ENCODE measurements at places on chromosomes 7 and 10. TPM values are rescaled to one million over a fixed set of nuclear protein-coding genes. Genes with fewer than 3 reads are reported as not detected.

Gene PLCE1
- polyA plus RNA-seq: 0.50 TPM

Gene CARD11
- polyA plus RNA-seq: 0.44 TPM

Gene DYDC2
- 0.14 TPM for polyA plus RNA-seq

Gene SYT15B
- polyA plus RNA-seq: 0.24 TPM

Gene SPDYE8
- polyA plus RNA-seq: not detected

Gene EN2
- not detected for polyA plus RNA-seq

Gene POLR2J2
- polyA plus RNA-seq: 0.14 TPM

Gene DNAH11
- 0.10 TPM for polyA plus RNA-seq

Gene ZNRF2
- 6.9 TPM for polyA plus RNA-seq

Gene FAM25A
- not detected for polyA plus RNA-seq

Gene SLC13A4
- polyA plus RNA-seq: 0.01 TPM

Gene UBTD1
- 9.2 TPM for polyA plus RNA-seq

Gene ZNF365
- not detected for polyA plus RNA-seq

Gene NMT2
- 15.4 TPM for polyA plus RNA-seq

Gene PAPOLB
- polyA plus RNA-seq: not detected

Gene ANKRD30A
- not detected for polyA plus RNA-seq

Gene SEC31B
- polyA plus RNA-seq: 6.6 TPM

Gene PDIA4
- 133 TPM for polyA plus RNA-seq
